ENCODE measurements at places on chromosomes 7 and 10.
A peak's percentile ranks its signal among the peaks of the same experiment; 100 is the strongest.

DNA sequence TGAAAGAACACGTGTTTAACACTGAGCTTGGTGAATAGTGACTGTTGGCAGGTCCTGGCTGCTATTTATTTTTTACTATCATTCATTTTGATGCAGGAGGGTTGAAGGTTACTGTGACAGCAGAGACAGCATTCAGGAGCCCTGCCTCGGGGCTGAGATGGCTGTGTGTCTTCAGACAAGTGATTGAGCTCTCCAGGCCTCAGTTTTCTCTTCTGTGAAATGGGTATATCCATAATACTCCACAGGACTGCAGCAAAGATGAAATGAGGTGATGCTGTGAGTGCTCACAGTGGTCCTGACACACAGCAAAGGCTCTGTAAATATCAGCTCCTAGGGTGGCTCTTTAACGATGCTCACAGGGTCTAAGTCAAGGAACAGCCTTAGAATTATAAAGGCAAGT is 295.2 kb downstream of the GFRA1 start:
- no peak for DNase-seq

DNA sequence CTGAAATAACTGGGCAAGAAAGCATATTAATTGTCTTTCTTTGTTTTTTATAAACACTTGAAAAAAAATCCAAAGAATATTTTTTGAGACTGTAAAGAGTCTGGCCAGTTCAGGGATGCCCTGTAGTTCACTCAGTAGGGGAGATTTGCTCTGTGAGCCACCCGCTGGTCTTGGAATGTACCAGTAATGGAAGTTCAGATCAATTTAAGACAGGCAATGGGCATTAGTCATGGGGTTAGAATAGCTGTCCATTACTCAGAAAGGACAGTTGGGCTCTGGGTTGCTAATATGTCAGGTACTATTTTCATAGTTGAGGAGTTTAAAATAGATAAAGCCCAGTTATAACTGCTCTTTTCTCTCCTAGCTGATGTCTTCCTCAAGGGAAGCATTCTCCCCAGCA is 38.7 kb downstream of the A1CF start:
- no peak for DNase-seq

GRCh38 chr7:22320416-22320815 is 36.5 kb downstream of the RAPGEF5 start:
- DNase-seq, result no peak

- DNase-seq, result no peak
Observed at GRCh38 chr7:92478095-92478494, 349 bp upstream of the ERVW-1 start.

- DNase-seq, result no peak
Observed at GRCh38 chr10:100886091-100886490, 26.7 kb upstream of the SLF2 start.

DNA sequence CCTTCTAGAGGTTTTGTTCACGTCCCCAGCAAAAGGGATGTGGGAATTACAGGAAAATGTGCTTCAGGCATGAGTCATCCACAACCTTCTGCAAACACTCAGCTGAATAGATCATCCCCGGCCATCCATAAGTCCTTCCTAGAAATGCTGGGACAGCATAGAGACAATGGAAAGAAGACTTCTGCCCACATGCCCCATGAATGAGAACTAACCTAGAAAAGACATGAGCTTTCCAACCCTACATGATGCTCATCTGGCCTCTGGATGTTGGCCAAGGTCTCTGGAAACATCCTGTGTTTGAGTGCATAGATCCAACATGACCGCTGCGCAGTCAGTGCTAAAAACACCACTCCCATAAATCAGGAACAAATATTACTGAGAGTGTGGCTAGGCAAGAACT is 277.5 kb downstream of the PLXNA4 start:
- peak; percentile 40 for DNase-seq

DNA sequence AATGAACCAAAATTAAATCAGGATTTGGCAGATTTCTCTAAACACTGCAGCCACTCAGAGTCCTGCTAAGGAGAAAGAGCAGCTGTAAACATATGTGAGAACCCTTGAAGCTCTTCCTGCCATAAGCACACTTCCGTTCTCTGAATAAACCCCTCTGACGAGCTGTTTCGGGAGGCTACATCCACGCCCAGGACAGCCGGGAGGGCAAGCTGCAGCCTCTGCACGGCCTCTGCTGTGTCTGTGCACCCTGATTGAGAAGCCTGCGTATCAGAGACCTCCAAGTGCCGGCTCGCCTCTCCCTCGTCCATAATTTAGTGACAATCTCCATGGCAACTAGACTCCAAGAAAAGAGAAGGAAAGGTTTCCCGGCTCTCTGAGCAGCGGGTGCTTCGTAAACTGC is 114.4 kb downstream of the PTPRN2 start:
- no peak for DNase-seq

- DNase-seq, result no peak
Observed at GRCh38 chr7:112286250-112287086, 80.0 kb downstream of the ZNF277 start.

- DNase-seq, result no peak
Observed at GRCh38 chr10:103859161-103860086, 4.0 kb upstream of the SH3PXD2A start.

DNA sequence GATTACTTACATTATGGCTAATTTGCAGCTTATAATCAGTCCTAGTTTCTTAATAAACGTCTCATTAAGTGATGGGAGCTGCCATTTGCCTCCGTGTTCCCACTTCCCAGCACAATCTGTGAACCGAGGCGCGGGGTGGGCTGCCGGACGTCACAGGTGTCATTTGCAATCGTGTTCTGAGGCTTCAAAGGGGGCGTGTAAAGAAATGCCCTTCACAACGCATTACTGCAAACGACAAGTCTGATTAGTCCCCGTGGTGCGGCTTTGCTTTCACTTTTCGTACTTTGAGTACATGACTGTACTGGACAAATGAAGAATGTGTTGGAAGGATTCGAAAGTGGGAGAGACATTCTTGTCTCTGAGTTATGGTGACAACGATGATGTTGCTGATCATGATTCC is 614.2 kb upstream of the ADARB2 start:
- no peak for DNase-seq

- DNase-seq, result no peak
Observed at GRCh38 chr7:156222151-156222550, 409.9 kb upstream of the SHH start.

DNA sequence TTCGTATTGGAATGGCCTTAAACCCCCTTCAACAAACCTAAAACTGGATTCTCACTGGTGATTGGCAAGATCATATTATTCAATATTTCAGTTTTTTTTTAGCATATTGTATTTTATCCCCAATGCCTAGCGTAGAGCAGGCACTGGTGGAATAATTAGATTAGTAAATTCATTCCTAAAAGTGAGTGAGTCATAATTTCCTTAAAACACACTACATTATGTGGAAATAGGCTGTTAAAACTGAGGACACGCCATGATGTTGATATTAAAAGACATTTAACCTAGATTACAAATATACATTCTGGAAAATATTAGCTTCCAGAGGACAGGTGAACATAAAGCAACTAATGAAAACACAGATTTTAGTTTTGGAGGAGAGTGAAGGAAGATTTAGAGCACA is 463.9 kb downstream of the PARD3 start:
- DNase-seq, result no peak

DNA sequence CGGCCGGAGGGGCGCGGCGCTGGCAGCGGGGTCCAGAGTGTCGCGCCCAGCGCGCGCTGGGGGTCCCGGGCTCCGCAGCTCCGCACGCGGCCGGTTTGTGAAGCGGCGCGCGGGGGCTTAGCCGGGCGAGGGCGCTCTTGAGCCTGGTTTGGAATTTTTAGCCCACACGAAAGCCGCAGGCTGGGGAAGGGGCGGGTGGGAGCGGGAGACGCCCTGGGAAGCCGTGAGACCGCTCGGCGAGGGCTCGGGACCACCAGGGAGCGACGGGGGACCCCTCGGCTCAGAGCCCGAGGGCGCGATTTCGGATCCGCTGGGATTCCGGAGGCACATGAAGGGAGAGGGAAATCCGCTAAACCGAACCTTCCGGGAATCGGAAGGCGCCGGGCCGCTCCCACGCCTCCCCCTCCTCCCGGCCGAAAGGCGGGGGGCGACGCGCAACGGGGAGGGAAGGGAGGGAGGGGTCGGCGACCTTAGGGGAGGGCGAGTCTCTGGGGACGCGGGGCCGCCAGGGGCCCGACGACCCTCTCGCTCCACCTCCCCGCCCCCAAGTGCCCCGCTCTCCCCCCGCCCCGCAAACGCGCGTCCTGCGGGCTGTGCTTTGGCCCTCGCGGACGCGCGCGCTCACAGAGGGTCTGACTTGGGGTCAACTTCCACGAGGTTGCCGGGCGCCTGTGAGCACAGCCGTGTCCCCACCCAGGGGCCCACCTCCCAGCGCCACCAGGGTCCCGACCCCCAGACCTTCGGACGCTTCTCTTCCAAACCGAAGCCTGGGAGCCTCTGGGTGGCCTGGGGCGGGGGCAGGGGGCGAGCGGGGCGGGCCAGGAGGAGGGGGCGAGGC is 5.1 kb upstream of the ELFN1 start:
- no peak for DNase-seq

- DNase-seq, result no peak
Observed at GRCh38 chr10:95440756-95441546, 120.2 kb downstream of the SORBS1 start.

Measured in fibroblast of skin of left biceps (primary cell).